Body of pancreas (tissue), 4 donors: ENCODE measurements at places on chromosomes 3 and 15.

GRCh38 chr3:10292505-10293419 lies at the start of gene GHRL:
Gene GHRL (minus strand): TSS chr3:10292947. CDS start chr3:10290180, 2,767 bp downstream.
- H3K36me3 ChIP-seq, result no peaks in the 10 kb centered on the region
- no peaks in the 10 kb centered on the region for H3K27me3 ChIP-seq
- peak within 1 kb of the TSS; percentile 58 for H3K27ac ChIP-seq
- peak; percentile 54 for DNase-seq
- no peak within 1 kb of the TSS for H3K4me3 ChIP-seq

- DNase-seq, result peak; percentile 39
- H3K27me3 ChIP-seq, result no peaks in the 10 kb centered on the region
- no peak overlapping the region for H3K4me3 ChIP-seq
- H3K36me3 ChIP-seq, result no peaks in the 10 kb centered on the region
- peak overlapping the region; percentile 18 for H3K27ac ChIP-seq
These were observed 38.8 kb downstream of the BHLHE40 start for GRCh38 chr3:5017925-5018531.

DNA sequence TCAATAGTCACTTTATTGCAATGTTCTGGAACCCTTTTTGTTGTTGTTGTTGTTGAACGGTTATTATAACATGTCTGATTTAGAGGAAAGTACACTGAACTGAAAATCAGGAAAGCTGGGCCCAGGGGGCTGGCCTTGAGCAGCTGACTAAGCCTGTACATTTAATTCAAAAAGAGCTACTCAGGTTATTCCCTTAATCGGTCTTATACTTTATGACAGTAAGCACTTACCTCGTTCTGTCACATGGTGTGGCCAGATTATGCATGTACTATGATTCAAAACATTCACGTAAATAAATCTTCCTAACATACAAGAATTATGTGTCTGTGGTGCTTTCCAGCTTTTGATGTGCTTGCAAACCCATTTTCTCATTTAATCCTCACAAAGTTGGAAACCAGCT lies 382.5 kb upstream of the TPRG1 start:
- no peaks in the 10 kb centered on the region for H3K27me3 ChIP-seq
- DNase-seq, result no peak
- no peaks in the 10 kb centered on the region for H3K36me3 ChIP-seq

DNA sequence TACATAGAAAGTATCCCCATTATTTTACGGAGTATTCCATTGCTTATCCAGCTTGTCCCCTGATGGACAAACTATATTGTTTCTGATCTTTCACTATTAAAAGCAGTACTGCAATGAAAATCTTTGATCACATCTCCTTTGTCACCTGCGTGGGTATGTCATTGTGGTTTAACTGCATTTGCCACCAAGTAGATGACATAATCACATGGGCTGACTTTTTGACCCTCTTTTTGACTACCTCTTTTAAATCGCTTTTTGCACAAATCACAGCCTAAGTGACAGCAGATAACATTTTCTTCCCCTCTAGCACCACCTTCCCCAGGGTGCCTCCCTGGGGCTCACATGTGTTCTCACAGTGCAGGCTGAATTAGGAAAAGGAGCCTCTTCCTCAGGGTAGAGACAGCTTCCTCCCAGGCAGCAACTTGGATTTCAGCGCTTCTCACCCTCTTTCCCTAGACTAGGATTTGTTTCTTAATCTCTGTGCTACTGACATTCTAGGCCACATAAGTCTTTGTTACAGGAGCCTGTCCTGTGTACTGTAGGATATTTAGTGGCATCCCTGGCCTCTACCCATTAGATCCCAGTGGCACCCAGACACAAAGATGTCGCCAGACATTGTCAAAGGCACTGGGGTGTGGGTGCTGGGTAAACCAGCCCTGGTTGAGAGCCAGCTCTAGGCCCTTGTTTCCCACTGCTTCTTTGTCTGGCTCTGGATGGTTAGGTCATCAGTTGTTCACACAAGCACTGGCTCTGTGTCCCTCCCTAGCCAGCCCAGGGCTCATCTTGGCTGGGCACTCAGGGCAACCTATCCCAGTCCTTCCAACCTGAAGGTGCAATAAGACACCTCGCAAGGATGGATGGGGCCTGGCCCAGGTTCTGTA lies 1.3 kb upstream of the RBP1 start:
- no peak for DNase-seq
- peak overlapping the region; percentile 94 for H3K27ac ChIP-seq
- H3K4me1 ChIP-seq, result peaks cover 57% of the 10 kb centered on the region
- no peaks in the 10 kb centered on the region for H3K27me3 ChIP-seq
- H3K36me3 ChIP-seq, result no peaks in the 10 kb centered on the region
- H3K4me3 ChIP-seq, result no peak overlapping the region

GRCh38 chr15:91782221-91782620 lies 71.3 kb upstream of the SLCO3A1 start:
- H3K4me3 ChIP-seq, result no peak overlapping the region
- H3K27ac ChIP-seq, result no peak overlapping the region
- DNase-seq, result peak; percentile 21
- H3K4me1 ChIP-seq, result no peaks in the 10 kb centered on the region

- no peaks in the 10 kb centered on the region for H3K36me3 ChIP-seq
- H3K4me3 ChIP-seq, result no peak overlapping the region
- no peaks in the 10 kb centered on the region for H3K4me1 ChIP-seq
- no peaks in the 10 kb centered on the region for H3K27me3 ChIP-seq
- no peak for DNase-seq
These were observed 11.8 kb downstream of the MRAS start for GRCh38 chr3:138359919-138360868.

DNA sequence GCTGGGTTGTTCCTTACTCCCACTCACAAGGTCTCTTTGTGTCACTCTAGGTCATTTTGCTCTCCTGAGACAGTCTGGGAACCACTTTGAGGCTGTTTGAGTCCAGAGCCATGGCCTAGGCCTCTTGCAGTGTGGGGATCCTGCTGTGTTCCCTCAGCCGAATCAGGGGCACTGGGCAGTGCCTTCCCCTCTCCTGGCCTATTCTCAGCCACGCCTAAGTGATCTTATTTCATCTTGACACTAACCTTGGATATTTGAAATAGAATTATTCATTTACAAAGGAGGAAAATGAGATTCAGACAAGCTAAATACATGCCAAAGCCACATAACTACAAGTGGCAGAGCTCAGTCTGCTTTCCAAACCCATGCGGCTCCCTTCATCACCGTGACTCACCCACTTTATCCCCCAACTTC lies 557.2 kb upstream of the TBL1XR1 start:
- H3K36me3 ChIP-seq, result no peaks in the 10 kb centered on the region
- H3K27ac ChIP-seq, result no peak overlapping the region
- DNase-seq, result no peak
- H3K4me3 ChIP-seq, result no peak overlapping the region

DNA sequence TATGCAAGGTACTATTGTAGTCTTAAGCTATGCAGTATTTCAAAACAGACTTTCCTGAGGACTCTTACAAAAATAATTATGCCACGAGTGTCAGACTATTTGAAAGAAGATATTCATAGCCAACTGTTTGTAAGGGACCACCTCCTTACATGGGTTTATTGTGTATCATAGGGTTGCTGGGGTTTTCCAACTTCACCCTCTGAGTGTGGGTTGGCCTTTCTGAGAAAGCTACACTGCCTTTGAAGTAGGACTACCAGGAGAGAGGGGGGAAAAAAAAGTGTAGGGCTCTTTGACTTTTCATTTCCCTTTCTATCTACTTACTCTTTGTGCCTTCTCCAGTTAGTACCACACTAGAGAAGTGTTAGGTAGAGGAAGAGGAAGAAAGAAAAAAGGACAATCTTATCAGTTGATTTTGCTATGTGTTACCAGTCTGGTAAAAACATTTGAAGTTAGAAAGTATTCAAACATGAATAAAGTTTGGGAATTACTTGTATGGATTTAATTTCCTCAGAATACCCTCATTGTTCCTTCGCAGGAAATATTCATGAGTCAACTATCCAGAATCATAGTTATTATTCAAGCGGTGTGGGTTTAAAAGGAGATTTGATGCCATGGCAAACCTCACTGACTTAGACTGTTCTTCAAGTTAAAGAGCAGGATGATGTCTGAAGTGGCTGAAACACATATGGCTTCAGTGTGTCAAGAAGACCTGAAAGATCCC lies 329.3 kb upstream of the THBS1 start:
- no peak overlapping the region for H3K4me3 ChIP-seq
- H3K27me3 ChIP-seq, result no peaks in the 10 kb centered on the region
- no peak overlapping the region for H3K27ac ChIP-seq
- H3K36me3 ChIP-seq, result no peaks in the 10 kb centered on the region
- no peak for DNase-seq

DNA sequence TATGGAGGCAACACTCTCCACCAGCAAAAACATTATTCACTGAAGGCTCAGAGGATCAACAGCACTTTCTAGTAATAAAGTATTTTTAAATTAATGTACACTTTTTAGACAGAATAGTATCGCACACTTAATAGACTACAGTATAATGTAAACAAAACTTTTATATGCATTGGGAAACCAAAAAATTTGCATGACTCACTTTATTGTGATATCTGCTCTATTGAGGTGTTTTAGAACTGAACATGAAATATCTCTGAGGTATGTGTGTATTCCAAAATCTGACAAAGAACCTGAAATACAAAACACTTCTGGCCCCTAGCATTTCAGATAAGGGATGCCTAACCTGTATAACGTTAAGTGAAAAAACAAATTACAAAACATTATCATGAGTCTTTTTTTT lies 99.7 kb downstream of the PRICKLE2 start:
- no peaks in the 10 kb centered on the region for H3K36me3 ChIP-seq
- H3K27ac ChIP-seq, result no peak overlapping the region
- peaks cover 9% of the 10 kb centered on the region for H3K4me1 ChIP-seq
- H3K4me3 ChIP-seq, result no peak overlapping the region
- no peaks in the 10 kb centered on the region for H3K27me3 ChIP-seq

GRCh38 chr3:123605789-123606234 lies 21.0 kb upstream of the HACD2 start:
- no peaks in the 10 kb centered on the region for H3K27me3 ChIP-seq
- peak overlapping the region; percentile 45 for H3K27ac ChIP-seq
- no peak overlapping the region for H3K4me3 ChIP-seq
- DNase-seq, result no peak
- H3K4me1 ChIP-seq, result peaks cover 14% of the 10 kb centered on the region
- H3K36me3 ChIP-seq, result no peaks in the 10 kb centered on the region

DNA sequence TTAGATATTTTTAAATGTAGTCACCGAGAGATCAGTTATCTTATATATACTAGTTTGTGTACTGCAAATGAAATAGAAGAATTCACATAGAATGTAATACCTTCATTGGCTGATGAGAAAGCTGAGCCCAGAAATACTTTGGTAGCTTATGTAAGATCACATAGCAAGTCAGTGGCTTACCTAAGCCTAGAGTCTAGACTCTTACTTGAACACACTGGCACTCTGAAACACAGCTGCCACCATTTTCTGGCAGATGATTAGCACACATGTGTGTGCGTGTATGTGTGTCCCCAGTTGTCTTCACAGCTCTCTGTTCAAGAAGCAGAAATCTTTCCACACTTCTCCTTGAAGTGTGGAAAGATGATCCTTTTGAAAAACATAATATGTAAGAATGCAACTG lies 124.3 kb downstream of the NEO1 start:
- H3K4me3 ChIP-seq, result no peak overlapping the region
- no peaks in the 10 kb centered on the region for H3K4me1 ChIP-seq
- H3K36me3 ChIP-seq, result peaks cover 5% of the 10 kb centered on the region
- DNase-seq, result no peak
